ENCODE measurements at places on chromosomes 1 and 21.

GRCh38 chr21:43976661-43977060 lies 35.4 kb upstream of the TRAPPC10 start:
- H3K27me3 ChIP-seq: no peaks in the 10 kb centered on the region
- H3K27ac ChIP-seq: peak overlapping the region; percentile 82
- no peaks in the 10 kb centered on the region for H3K36me3 ChIP-seq

DNA sequence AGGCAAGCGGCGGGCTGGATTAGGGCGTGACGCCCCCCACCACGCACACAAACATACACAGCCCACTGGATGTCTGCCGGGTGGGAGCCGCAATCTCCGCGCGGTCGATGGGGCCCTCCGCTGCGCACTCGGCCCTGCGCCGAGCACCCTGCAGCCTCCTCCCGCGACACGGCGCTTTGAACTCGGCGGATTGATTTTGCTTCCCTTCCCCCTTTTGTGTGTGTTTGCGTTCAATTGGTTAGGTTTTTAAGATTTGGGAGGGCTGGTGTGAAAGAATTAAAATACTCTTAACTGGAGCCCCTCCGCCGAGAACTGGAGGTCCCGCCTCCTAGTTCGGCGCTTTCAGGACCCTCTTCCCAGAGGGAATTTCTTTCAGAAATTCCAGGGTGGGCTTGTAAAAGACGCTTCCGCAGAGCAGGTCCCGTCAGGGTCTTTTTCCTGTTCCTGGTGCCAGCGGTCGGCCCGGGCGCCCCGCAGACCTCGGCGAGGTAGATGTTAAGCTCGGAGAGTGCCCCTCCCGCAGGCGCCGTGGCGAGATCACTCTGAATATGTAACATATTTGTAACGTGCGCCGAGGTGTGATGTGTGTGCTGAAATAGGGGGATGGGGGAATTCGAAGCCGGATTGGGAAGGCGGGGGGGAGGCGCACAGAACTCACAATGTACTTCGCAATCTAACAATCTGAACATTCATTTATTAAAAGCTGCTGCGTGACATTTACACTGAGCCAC lies 8.0 kb upstream of the BARHL2 start:
- H3K27me3 ChIP-seq: peaks cover 97% of the 10 kb centered on the region
- no peaks in the 10 kb centered on the region for H3K4me1 ChIP-seq
- H3K27ac ChIP-seq: no peak overlapping the region
- peak overlapping the region; percentile 17 for H3K4me3 ChIP-seq

- no peaks in the 10 kb centered on the region for H3K27me3 ChIP-seq
- DNase-seq: no peak
- H3K4me3 ChIP-seq: no peak overlapping the region
- H3K27ac ChIP-seq: no peak overlapping the region
These were observed 162.0 kb upstream of the ZP4 start for GRCh38 chr1:238052496-238053266.

DNA sequence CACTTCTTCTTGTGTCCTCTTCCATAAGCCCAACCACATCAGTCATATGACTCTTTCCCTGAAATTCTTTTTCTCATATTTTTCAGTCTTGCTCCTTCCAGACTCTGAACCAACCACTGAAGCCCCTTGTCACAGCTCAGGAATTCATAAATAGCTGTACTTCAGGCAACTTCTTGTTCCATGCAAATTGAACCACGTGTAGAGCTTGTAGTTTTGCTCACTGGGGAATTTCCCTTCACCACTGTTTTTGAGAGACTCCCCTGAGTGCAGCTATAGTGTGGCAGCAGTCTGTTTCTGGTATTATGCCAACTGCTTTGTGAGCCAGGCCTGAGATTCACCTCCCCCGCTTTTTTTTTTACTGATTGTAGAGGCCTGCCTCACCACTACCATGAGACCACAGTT lies 150.3 kb upstream of the SPAG17 start:
- peak; percentile 75 for DNase-seq
- 0 out of 2 replicates have a peak overlapping the region, but pooled peaks have one; percentile 2 for H3K27ac ChIP-seq
- H3K4me1 ChIP-seq: peaks cover 46% of the 10 kb centered on the region
- no peaks in the 10 kb centered on the region for H3K27me3 ChIP-seq
- H3K4me3 ChIP-seq: no peak overlapping the region

DNA sequence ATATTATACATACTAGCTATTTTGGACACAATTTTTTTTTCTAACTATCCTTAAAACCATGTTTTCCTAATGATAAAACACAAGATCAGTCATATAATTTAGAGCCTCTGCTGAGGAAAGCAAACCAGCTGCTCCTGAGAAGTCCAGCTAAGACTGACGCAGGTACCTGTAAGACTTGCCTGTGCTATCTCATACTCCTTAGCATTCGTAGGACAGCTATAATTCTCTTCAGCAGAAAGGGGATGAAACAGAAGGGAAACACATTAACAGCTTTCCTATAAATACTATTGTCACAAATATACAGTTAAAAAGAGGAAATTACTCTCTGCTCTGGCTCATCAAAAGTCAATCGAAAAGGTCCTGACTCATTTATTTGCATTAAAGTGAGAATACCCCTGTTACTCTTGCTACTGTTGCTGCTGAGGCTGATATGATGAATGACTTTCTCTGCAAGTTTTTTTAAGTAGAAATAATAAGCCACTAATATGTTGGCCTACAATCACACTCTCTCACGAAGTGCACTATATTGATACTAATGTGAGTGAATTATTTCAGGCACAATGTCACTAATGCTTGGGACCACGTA lies 757.1 kb downstream of the KCNT2 start:
- H3K4me1 ChIP-seq: no peaks in the 10 kb centered on the region
- no peak overlapping the region for H3K27ac ChIP-seq
- no peaks in the 10 kb centered on the region for H3K36me3 ChIP-seq
- H3K27me3 ChIP-seq: no peaks in the 10 kb centered on the region
- no peak overlapping the region for H3K4me3 ChIP-seq
- no peak for DNase-seq

GRCh38 chr21:19995253-19995652 lies 1003.0 kb upstream of the NCAM2 start:
- no peak overlapping the region for H3K4me3 ChIP-seq
- no peak overlapping the region for H3K27ac ChIP-seq
- no peak for DNase-seq
- no peaks in the 10 kb centered on the region for H3K36me3 ChIP-seq

DNA sequence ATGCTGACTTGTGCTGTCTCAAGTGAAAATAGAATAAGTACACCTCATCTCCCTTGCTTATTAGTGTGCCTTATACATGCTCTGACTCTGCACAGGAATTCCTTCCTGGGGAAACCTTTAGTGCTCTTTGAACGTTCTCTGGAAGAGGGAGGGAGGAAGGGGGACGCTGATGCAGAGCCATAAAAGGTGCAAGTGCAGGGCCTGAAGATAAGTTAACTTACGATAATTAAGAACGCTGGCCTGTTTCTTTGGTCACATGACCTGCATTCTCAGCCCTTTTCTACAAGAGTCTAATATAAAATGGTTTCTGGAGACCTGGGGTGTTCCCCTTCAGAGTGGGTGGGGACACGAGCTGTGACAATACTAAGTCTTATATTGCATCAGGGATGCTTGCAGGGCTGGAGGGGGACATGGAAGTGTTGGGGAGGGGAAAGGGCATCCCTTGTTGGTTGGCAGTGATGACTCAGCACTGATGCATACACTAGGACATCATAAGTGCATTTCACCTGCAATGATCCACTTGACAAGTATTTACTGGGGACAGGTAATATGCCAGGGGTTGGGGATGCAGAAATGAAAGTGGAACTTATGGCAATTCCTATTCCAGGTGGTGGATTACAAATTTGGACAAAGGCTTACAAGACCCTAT lies 26.3 kb upstream of the KIAA0040 start:
- H3K4me1 ChIP-seq: no peaks in the 10 kb centered on the region
- H3K27ac ChIP-seq: no peak overlapping the region
- no peak overlapping the region for H3K4me3 ChIP-seq
- no peak for DNase-seq

DNA sequence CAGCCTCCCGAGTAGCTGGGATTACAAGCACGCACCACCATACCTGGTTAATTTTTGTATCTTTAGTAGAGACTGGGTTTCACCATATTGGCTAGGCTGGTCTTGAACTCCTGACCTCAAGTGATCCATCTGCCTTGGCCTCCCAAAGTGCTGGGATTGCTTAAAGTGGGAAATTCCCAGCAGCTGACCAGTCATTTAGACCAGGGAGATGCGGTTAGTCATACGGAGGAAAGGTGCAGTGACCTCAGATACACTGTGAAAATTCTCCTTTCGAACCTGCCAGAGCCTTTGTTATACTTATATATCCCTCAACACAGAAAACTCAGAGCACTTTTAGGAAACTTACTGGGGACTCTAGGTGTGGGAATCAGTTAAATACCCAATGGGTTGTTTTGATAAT lies 39.6 kb downstream of the MAP10 start:
- no peaks in the 10 kb centered on the region for H3K36me3 ChIP-seq
- H3K27ac ChIP-seq: no peak overlapping the region
- peak; percentile 36 for DNase-seq

GRCh38 chr1:84387480-84388163 lies 10.7 kb upstream of the DNASE2B start:
- no peaks in the 10 kb centered on the region for H3K4me1 ChIP-seq
- DNase-seq: peak; percentile 11
- H3K27ac ChIP-seq: no peak overlapping the region
- H3K27me3 ChIP-seq: 0 out of 2 replicates have a peak, but pooled peaks cover 3% of the 10 kb centered on the region

- H3K36me3 ChIP-seq: no peaks in the 10 kb centered on the region
- H3K4me1 ChIP-seq: no peaks in the 10 kb centered on the region
- no peaks in the 10 kb centered on the region for H3K27me3 ChIP-seq
- DNase-seq: peak; percentile 32
- no peak overlapping the region for H3K27ac ChIP-seq
- no peak overlapping the region for H3K4me3 ChIP-seq
These were observed 235.9 kb downstream of the FAM72C start for GRCh38 chr1:143735764-143736461.

DNA sequence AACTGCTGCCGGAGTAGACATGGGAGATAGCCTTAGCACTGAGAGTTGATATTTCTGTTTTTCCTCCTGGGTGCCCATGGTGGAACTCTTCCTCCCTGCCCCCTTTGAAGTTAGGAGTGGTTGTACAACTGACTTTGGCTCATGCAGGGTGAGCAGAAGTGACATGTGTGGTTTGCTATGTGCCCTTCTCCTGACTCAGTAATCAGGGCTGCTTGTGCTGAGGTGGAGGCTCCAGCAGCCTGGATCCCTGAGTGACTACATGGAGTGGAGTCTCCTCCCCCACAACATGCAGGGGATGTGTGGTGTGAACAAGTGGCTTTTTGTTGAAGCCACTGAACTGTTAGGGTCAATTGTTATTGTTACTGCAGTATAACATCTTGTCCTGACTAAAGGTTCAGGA lies 261.6 kb downstream of the CAMTA1 start:
- no peaks in the 10 kb centered on the region for H3K4me1 ChIP-seq
- H3K36me3 ChIP-seq: no peaks in the 10 kb centered on the region
- peak; percentile 13 for DNase-seq
- H3K4me3 ChIP-seq: no peak overlapping the region
- peaks cover 19% of the 10 kb centered on the region for H3K27me3 ChIP-seq
- no peak overlapping the region for H3K27ac ChIP-seq
